ENCODE measurements at places on chromosomes 2 and 18. TPM values are rescaled to one million over a fixed set of nuclear protein-coding genes. Genes with fewer than 3 reads are reported as not detected.
A peak's percentile ranks its signal among the peaks of the same experiment; 100 is the strongest.

- DNase-seq, result no peak
These were observed 102.2 kb upstream of the KCTD1 start for GRCh38 chr18:26650310-26651268.

DNA sequence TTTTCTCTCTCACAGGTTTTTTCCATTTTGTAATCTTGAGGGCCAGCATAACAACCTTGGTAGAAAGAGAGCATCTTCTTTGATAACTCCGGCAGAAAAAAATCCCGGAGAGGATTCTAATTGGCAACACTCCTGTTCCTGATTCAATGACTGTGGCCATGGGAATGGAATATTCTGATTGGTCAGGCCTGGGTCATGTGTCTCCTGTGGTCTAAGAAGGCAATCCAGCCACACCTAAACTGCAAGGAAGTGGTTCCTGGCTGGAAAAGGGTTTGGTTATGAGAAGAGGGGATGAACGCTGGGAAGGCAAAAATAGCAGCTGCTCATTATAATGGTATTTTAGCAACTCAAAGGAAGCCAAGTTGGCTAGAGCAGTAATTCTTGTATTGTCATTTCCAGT is 24.8 kb upstream of the ZNF638 start:
- peak; percentile 89 for DNase-seq

DNA sequence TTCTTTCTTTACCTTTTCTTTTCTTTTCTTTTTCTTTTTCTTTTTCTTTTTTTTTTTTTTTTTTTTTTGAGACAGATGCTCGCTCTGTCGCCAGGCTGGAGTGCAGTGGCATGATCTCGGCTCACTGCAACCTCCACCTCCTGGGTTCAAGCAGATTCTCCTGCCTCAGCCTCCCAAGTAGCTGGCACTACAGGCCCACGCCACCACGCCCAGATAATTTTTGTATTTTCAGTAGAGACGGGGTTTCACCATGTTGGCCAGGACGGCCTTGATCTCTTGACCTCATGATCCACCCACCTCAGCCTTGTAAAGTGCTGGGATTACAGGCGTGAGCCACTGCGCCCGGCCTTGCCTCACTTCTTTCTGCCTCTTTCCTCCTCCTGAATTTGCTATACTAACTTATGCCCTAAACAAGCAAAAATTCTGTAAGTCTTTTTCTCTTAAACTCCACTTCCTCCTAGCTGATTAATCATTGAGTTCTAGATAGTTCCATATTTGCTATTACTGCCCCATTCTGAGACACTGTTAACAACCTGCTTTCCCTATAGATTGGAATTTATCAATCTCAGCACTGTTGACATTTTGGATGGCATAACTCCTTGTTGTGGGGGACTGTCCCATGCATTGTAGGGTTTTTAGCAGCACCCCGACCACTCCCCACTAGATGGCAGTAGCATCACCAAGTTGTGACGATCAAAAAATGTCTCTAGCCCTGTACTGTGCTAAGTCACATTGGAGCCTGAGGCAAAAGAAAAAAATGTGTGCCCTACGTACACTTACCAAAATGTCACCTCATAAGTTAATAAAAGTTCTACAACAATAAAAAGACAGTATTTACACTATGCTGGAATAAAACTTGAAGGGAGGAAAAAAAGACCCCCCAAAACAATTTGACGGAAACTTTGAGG is 16.4 kb upstream of the THADA start:
- DNase-seq, result peak; percentile 80

The TSHZ1 gene
- total RNA-seq, result 5.2 TPM
